ENCODE measurements at places on chromosomes 5 and 9. TPM values are rescaled to one million over a fixed set of nuclear protein-coding genes. Genes with fewer than 3 reads are reported as not detected.

The MRPL36 gene
- total RNA-seq: 59.4 TPM

The LCN2 gene
- not detected for total RNA-seq

The IL9 gene
- total RNA-seq: not detected

The VDAC1 gene
- 73.1 TPM for total RNA-seq

GRCh38 chr9:125529107-125529506, 177.9 kb downstream of the MAPKAP1 start:
- no peaks in the 10 kb centered on the region for H3K27me3 ChIP-seq
- no peak overlapping the region for H3K4me3 ChIP-seq
- no peak overlapping the region for H3K27ac ChIP-seq

DNA sequence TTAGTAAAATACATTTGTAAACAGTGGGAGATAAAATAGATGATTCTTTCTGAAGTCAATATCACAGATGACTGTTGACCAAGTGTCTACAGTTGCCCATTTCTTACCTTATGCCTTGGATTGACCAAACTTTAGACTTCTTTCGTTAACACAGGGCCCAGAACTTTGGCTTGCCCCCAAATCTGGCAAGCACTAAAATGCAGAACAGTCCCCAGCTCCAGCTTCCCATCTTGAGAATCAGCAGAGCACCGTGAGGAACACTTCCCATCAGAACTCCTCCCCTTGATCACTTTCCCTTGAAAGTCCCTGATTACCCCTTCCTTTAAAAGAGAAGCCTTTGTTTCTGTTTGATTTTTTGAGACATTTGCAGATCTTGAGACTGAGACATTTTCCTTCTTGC, 1039.9 kb downstream of the TLE1 start:
- H3K36me3 ChIP-seq: no peaks in the 10 kb centered on the region
- peak overlapping the region; percentile 38 for H3K27ac ChIP-seq
- H3K4me3 ChIP-seq: no peak overlapping the region
- H3K4me1 ChIP-seq: peaks cover 40% of the 10 kb centered on the region

DNA sequence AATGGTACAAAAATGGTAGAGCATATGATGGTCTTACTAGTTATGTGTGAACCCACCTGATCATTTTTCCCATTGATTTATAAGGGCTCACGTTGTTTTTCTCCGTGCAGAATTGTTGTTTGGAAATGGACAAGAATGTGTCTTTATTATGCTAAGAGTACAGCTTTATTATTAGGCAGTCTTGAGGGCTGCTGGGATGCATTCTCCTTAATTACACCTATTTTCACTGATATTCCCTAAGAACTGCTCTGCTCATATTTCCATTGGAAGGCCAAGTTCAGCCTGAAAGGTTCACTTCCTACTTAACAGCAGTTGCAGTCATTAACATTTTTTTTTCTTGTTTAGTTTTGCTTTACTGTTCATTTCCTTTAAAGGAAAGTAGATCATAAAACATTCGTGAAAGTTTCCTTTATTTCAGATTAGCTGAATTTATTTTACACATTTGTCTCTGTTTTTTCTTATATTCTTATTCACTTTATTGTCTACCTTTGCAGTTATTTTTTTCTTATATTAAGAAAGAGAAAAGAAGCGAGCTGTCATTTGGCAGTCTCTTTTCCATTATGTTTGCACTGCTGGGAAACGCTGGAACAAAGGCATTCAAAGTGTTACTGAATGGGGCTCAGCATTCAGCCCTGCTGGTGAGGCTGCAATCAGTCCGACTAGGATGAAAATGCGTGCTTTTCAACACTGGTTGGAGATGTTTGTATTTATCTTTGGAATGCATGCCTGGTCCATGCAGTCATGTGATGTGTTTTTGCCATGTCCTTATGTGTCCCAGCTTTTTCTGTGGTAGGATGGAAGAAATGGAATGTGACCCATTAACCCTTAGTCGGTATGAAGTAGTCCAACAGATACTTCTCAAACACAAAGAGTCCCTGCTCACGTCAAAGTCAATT, 602.7 kb upstream of the ZNF608 start:
- DNase-seq: no peak
- no peaks in the 10 kb centered on the region for H3K27me3 ChIP-seq
- no peaks in the 10 kb centered on the region for H3K4me1 ChIP-seq
- no peak overlapping the region for H3K27ac ChIP-seq
- H3K4me3 ChIP-seq: no peak overlapping the region

GRCh38 chr5:124419531-124419930, 326.9 kb downstream of the ZNF608 start:
- no peak overlapping the region for H3K4me3 ChIP-seq
- no peaks in the 10 kb centered on the region for H3K36me3 ChIP-seq
- no peak for DNase-seq
- H3K27ac ChIP-seq: no peak overlapping the region
- no peaks in the 10 kb centered on the region for H3K27me3 ChIP-seq

DNA sequence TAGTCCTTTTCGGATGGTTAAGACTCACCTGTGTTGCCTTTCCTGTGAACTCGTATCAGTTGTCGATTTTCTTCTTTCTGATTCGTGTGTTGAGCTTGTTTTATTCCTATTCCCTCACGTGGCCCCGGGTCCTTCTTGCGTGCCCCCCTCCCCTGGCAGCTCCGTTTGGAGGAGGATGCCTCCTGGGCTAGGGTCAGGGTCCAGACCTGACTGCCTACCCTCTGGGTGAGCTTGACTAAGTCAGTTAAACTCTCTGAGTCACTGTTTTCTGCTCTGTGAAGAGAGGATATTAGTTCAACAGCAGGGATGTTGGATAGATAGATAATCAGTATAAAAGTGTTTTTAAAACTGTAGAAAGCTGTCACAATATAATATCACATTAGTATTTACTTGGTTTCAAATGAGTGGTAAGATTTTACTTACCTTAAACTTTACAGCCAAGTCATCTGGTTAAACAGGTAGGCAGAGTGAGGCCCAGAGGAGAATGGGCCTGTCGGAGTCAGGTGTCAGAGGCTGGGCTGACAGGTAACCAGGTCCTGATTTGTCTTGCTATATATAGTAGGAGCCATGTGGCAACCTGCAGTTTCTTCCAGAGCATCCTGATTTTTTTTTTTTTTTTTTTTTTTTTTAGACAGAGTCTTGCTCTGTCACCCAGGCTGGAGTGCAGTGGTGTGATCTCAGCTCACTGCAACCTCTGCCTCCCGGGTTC, 24.2 kb downstream of the PPARGC1B start:
- H3K27ac ChIP-seq: peak overlapping the region; percentile 10
- H3K4me3 ChIP-seq: no peak overlapping the region
- peak; percentile 5 for DNase-seq
- H3K4me1 ChIP-seq: no peaks in the 10 kb centered on the region
- H3K36me3 ChIP-seq: no peaks in the 10 kb centered on the region
- no peaks in the 10 kb centered on the region for H3K27me3 ChIP-seq

GRCh38 chr5:87752362-87752761, 339.6 kb upstream of the CCNH start:
- H3K36me3 ChIP-seq: no peaks in the 10 kb centered on the region
- H3K4me3 ChIP-seq: no peak overlapping the region
- no peaks in the 10 kb centered on the region for H3K4me1 ChIP-seq
- no peaks in the 10 kb centered on the region for H3K27me3 ChIP-seq
- no peak for DNase-seq

DNA sequence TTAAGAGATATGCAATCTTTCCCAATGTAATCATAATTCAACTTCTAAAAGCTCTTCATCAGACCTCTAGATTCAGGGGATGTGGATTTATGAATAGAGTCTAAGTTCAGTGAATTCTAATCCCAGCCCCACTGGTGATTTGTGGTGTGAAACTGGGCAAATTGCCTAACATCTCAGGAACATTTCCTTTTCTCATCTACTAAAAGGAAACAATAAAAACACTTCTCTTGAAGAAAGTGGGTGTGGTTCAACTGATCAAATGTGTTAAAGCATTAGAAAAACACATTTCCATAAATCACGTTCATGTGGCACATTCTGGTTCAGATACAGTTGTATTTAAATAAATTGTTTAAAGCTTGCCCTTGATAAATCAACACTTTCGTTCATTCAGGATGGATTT, 631.7 kb upstream of the CDH6 start:
- no peak overlapping the region for H3K27ac ChIP-seq
- H3K27me3 ChIP-seq: no peaks in the 10 kb centered on the region
- H3K36me3 ChIP-seq: no peaks in the 10 kb centered on the region
- no peaks in the 10 kb centered on the region for H3K4me1 ChIP-seq
- DNase-seq: no peak

DNA sequence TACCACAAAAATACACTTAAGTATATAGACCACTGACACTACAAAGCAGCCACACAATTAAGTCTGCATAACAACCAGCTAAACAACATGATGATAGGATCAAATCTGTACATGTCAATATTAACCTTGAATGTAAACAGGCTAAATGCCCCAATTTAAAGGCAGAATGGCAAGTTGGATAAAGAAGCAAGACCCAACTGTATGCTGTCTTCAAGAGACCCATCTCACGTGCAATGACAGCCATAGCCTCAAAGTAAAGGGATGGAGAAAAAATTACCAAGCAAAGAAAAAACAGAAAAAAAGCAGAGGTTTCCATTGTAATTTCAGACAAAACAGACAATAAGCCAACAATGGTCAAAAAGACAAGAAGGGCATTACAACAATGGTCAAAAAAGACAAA, 77.3 kb upstream of the APC start:
- DNase-seq: no peak
- no peaks in the 10 kb centered on the region for H3K27me3 ChIP-seq
- no peaks in the 10 kb centered on the region for H3K36me3 ChIP-seq
- H3K4me1 ChIP-seq: no peaks in the 10 kb centered on the region
- no peak overlapping the region for H3K27ac ChIP-seq

DNA sequence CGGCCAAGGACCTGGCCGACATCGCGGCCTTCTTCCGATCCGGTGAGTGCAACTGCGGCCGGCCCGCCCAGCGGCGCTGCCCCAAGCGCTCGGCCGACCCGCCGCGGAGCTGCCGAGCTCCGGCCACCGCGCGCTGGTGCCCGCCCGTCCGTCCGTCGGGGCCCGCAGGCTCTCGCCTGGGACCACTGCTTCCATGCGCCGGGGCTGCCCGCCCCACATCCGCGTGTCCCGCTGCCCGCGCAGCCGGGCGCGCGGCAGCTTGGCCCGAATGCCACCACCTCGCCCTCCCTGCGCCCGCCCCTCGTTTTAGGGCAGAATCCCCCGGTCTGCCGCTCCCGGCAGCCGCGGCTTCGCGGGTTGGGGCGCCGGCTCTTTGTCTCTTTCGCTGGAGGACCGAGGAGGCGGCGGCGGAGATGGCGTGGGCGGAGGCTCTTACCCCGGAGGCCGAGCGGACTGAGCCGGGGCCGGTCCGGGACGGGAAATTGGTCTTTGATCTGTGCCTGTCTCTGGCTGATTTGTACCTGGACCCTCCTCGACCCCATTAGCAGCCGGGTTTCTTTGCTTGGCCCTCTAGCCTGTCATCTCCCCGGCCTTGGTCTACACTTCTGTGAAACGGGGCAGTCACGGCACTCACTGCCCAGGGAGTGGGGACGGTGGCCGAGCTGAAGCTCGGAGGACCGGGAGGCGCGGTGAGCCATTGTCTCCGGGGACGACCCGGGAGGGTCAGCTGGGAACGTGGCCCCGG, 871 bp downstream of the TRIO start:
- peak overlapping the region; percentile 99 for H3K27ac ChIP-seq
- no peaks in the 10 kb centered on the region for H3K36me3 ChIP-seq
- DNase-seq: peak; percentile 78
- H3K4me1 ChIP-seq: peaks cover 38% of the 10 kb centered on the region

DNA sequence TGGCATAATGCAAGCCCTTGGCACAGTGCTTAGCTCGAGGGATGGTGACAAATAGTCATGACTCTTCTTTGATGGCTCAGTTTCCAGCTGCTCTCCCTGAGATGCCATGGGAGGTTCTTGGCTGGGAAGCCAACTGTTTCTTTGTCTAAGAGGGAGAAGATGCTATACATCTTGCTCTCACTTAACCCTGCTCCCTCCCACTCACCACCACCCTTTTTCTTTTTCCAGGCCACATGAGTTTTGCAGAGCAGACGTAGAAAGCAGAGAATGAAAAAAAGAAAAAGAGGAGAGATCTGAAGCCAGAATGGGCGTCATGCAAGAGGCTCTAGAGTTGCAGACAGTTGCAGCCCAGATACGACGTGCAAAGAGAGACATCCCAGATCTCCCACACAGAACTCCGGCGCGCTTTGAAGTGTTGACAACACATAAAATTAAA, 160.5 kb downstream of the FGF18 start:
- H3K27me3 ChIP-seq: no peaks in the 10 kb centered on the region
- no peaks in the 10 kb centered on the region for H3K36me3 ChIP-seq
- DNase-seq: no peak
- no peak overlapping the region for H3K4me3 ChIP-seq
- peaks cover 28% of the 10 kb centered on the region for H3K4me1 ChIP-seq

- DNase-seq: no peak
- H3K4me1 ChIP-seq: peaks cover 68% of the 10 kb centered on the region
- H3K27me3 ChIP-seq: no peaks in the 10 kb centered on the region
- no peak overlapping the region for H3K27ac ChIP-seq
These were observed 29.1 kb downstream of the TRIO start for GRCh38 chr5:14172149-14172795.

GRCh38 chr5:151864061-151864748, 60.4 kb downstream of the GLRA1 start:
- no peaks in the 10 kb centered on the region for H3K27me3 ChIP-seq
- DNase-seq: no peak
- H3K27ac ChIP-seq: no peak overlapping the region
- H3K36me3 ChIP-seq: no peaks in the 10 kb centered on the region
- no peaks in the 10 kb centered on the region for H3K4me1 ChIP-seq
- no peak overlapping the region for H3K4me3 ChIP-seq

DNA sequence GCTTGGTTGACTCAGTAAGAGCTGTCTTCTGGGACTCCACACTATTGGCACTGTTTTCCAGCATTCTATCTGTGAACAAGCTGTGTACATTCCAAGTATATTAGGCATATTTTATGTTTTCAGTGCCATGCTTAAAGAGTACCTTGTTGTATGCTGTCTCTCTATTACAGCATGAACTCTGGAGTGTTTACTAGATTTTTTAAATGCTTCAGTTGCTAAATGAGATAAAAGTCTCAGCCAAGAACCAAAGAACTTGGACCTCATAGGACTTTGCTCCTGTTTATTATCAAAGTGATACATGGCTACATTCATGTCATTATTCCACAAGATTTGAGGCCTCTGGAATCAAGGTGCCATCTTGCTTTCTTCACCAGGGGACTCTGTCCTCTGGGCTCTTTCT, 167.2 kb downstream of the C9orf152 start:
- no peaks in the 10 kb centered on the region for H3K36me3 ChIP-seq
- no peak overlapping the region for H3K4me3 ChIP-seq
- DNase-seq: no peak
- no peaks in the 10 kb centered on the region for H3K4me1 ChIP-seq

DNA sequence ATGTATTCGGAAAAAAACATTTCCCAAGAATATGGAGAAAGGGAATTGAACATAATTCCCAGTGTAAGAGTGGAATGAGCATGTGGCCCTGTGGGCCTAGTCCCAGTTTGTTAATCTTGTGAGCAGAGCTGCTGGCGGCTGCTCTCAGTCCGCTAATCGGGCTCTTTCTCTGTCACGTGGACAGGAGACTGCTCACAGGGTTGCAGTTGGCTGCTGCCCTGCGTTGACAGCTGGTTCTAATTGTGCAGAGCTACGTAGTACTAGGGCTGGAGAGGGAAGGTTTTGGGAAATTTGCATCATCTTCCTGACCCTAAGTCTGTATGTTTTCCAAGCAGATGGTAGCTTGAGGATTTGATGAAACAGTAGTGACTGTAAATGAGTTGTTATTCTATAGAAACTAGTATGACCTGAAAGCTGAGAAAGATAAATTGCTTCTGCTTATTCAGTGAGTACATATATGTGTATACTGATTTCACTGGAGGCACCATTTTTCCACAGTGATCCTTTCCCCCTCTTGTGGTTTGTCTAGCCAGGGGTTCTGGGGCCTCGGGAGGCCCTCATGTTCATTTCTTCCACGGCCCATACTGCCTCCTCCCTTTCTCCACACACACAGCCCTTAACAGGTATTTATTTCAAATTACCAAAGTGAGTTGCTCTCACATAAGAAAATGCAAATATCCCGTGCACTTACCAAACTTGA, 100.6 kb downstream of the ANGPTL2 start:
- H3K36me3 ChIP-seq: no peaks in the 10 kb centered on the region
- peak overlapping the region; percentile 68 for H3K27ac ChIP-seq
- no peaks in the 10 kb centered on the region for H3K27me3 ChIP-seq

All from sigmoid colon (tissue), 7 donors.